ENCODE measurements at places on chromosomes 2 and 18.
A peak's percentile ranks its signal among the peaks of the same experiment; 100 is the strongest.

DNA sequence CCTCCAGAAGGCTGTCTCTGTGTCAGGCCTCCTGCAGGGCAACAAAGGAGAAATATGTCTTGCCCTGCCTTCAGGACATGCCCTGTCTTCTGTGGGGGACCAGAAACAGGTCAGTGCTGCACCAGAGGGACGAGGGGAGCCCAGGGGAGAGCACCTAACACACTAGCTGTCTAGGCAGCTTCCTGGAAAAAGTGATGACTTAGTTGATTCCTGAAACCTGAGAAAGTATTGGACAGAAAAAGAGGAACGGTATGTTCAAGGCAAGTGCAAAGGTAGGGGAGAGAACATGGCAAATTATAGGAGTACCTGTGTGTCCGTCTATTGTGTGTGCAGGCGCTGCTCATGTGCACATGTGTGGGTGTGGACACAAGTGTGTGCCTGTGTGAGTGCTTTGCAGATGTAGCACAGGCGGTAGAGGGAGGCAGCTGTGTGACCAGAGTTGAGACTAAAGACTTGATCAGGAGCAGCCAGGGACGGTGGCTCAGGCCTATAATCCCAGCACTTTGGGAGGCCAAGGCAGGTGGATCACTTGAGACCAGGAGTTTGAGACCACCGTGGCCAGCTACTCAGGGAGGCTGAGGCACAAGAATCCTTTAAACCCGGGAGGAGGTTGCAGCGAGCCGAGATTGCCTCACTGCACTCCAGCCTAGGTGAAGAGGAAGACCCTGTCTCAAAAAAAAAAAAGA lies 119.5 kb downstream of the GYPC start:
- no peak for DNase-seq

DNA sequence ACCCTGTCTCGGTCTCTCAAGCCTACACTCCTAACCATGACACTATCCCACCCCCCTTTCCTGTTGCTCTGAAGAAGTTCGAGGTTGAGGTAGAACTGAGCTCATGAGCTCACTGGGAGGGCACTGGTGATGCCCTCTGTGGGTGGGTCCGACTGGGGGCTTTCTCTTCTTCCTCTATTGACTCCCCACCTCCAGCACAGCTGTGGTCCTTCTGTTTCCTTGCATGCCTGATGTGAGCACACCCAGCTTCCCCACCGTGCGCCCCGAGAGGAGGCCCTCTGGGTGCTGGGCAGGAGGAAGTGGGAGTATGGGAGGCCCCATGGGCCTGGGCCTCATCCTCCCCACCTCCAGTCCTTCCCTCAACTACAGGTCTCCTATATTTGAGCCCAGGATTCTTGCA lies 20.9 kb downstream of the SPEG start:
- no peak for DNase-seq

- DNase-seq: no peak
These were observed 94.8 kb upstream of the HNRNPA3 start for GRCh38 chr2:177117755-177118154.

- DNase-seq: no peak
These were observed 82.0 kb upstream of the TTC39C start for GRCh38 chr18:23932385-23933067.

- no peak for DNase-seq
These were observed 134.3 kb downstream of the TDRD15 start for GRCh38 chr2:21258082-21258481.

DNA sequence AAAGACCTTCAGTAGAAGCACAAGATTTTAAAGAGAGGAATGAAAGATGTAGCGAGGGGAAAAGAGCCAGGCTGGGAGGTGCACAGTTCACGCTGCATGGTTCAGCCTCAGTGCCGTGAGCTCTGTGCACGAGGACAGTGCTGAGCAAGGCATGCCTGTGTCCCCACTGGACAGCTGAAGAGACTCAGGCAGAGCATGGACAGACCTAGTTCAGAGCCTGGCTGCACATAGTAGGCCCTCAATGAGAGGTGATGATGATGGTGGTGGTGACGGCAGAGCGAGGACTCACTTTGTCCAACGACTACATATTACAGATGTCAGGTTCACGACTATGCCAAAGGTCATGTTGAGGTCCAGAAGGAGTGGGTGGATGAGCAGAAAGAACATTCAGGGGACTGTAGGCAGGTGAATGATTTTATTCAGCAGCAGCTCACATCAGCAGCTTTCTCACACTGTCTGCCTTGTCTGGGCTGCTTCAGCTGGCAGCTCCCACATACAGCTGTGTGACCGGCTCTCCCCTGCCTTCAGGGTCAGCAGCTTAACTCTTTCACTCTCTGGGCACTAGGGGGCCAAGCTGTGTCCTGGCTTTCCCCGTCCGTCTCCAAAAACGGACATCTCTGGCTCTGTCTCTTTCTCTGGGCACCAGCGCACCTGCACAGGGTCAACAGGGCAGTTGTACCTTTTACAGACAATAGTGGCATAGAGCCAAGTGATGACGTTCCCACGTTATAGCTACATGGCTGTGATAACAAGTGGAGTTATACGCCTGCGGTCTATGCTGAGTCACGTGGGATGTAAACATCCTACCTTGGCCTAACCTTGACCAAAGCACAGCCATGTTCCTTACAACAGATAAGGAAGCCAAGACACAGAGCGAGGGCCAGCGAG lies 128.8 kb upstream of the MSH6 start:
- peak; percentile 56 for DNase-seq

DNA sequence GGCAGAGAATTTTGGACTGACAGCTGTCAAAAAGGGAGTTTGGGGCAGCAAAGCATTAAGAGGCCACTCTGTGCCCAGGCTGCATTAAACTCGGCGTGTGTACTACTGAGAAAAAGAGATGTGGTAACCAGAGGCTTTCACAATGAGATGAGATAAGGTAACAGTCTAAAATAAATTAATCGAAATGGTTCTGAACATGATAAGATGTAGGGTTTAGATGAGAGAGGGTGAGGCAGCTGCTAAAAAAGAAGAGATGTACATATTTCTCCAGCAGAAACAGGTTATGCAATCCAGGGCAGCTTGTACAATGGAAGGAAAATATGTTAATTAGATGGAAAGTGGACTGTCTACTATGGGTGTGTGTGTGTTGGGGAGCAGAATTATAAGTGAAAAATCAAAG lies 39.2 kb upstream of the ACTR3 start:
- no peak for DNase-seq

DNA sequence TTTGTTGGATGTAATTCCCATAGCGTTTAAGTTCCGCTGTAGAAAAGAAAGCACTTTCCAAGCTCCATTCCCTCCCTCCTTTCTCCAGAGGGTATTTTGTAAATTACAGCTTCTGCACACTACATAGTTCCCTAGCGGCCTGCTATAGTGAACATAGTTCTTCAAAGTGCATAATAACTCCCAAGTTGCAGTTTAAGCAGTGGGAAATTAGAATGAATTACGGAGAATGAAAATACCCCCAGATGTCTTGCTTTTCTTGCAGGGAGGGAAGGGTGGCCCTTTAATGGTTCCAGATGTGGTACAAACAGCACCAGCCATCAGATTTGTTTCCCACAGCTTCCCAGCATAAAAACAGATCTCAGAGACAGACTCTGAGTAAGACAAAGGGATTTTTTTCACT lies 893.9 kb downstream of the SUCLG1 start:
- DNase-seq: no peak

DNA sequence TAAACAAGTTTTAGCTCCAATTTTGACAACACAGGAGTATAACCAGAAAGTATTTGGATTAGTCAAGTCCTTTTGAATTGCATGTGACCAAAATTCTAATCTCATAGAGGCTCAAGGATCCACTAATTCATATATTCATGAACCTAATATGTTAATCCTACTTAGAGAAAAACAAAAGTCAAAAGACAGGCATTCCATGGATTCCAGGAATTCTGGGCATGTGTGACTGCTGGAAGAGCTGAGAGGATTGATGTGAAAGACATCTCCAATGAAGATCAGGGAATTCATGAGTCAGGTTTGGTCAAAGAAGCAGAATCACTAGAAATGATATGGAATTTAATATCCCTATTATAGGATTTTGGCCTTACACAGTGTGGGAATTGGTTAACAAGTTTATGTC lies 1494.6 kb upstream of the DDX18 start:
- no peak for DNase-seq

DNA sequence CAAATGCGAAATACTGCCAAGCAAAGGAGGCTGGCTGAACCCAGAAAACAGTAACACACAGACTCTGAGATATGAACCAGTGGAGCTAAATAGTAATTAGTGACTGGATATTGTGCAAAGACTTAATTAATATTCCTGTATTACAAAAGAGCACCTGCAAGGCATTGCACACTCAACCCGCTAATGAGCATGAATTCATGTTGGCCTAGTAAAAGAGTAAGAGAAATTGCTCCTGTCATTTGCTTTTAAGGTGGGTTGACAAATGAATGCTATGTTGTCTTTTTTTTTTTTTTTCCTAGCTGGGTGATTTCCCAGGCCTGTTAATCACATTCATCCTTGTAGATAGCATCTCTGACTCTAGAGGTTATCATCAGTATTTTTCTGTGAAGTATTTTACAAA lies 87.0 kb upstream of the CERS6 start:
- DNase-seq: no peak

All from MCF 10A (cell line).